NCI-H69 (cell line): ENCODE measurements at places on chromosomes 11 and 22.

- DNase-seq, result no peak
These were observed 87.2 kb downstream of the C11orf91 start for GRCh38 chr11:33613404-33613803.

DNA sequence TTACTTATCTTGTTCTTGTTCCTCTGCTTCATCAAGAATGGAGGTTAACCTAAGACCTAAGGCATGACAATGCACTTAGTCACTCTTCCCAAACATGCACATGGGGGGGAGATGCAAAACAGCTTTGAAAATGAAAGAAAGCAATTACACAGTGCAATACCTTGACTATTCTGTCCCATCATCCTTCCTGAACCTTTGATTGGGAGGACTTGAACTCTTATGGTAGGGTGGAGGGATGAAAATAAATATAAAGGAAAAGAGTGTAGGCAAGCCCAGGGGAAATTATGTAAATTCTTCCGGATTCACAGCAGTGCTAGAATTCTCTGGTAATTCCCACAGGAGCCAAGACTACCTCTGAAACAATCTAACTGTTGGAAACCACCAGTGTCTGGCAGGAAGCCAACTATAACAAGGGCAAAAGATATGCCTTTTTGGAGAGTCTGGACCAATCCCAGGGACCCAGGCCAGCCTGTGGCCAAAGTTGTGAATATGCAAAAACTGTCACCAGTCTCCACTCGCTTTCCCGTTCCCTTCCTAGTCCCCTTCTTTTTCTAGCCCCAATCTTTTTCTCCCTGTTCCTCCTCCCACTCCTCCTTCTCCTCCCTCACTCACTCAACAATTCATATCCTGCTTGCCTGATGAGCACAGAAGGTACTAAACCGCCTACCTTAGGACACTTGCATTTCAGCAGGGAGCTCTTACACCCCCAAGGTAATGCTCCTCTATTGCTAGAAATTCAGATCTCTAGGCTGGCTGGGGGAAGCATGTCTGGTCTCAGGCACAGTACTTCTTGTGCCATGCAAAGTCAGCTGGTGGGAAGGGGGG, 2.5 kb upstream of the RCN1 start:
- peak; percentile 89 for DNase-seq

GRCh38 chr11:3644817-3645235, at the start of gene ART1:
TSS of gene ART1 (plus strand) at chr11:3645128. CDS start at chr11:3659214, 14,086 bp downstream.
- no peak for DNase-seq

DNA sequence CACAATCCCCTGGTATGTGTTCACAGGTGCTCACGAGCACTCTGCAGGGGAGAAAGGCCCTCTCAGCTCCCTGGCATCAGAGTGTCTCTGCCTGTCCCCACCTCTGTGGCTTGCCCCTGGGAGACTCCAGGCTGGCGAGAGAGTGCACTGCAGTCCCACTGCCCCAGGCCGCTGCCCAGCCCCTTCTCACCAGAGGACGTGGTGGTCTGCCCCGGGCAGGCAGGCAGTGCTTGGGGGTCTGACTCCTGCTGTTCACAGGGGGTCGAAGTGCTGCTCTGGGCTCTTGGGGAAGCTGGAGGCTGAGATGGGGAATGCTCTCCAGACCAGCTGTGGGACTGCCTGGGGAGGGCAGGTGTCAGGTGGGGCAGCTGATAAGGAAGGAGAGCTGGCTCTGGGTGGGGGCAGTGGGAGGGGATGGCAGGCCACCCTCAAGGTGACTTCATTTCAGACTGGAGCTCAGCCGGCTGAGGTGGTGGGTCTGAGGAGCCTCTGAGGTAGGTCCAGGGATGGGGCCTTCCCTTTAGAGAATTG, 151.0 kb upstream of the B3GAT1 start:
- DNase-seq, result no peak

DNA sequence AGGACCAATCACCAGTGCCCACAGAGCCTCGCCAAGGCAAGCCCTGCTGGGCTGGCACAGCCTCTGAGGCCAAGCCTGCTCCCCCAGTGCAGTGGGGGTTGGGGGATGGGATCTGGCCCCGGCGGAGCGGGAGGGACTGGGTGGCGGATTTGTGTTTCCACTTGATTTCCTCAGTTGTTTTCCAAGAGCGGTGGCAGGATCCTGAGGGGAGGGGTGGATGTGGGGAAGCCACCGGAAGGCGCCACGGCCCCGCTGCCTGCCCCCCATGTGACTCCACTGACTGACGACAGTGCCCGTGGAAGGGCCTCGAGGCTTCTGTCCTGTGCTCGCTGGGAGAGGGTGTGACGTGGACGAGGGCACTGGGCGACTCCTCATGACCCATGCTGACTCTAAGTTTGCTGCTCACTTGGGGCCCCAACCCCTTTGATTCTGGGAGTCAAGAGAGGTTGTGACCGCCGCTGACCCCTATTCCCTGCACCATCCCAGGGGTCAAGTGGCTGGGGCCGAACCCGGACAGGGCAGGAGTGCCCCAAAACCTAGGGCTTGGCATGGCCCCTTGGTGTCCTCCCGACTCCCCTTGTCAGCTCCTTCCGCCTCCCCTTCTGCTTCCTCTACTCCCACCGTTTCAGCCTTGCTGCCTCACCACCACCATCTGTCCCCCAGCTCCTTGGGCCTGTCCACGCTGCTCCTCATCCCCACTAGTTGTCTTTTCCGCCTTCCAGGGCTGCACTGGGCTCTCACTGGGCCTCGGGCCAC, 23.5 kb upstream of the PICK1 start:
- DNase-seq, result no peak

- no peak for DNase-seq
These were observed 214.1 kb downstream of the OPCML start for GRCh38 chr11:133318221-133318620.

DNA sequence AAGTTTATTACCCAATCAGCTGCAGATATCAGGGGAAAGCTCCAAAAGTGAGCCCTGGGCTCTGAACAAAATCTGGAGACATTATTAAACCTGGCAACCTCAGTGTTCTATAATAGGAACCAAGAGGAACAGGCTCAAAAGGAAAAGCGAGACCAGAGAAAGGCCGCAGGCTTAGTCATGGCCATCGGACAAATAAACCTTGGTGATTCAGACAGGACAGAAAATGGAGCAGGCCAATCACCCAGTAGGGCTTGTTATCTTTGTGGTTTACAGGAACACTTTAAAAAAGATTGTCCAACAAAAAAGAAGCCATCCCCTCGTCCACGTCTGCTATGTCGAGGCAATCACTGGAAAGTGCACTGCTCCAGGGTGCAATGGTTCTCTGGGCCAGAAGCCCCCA, 7.7 kb upstream of the PANX1 start:
- no peak for DNase-seq

DNA sequence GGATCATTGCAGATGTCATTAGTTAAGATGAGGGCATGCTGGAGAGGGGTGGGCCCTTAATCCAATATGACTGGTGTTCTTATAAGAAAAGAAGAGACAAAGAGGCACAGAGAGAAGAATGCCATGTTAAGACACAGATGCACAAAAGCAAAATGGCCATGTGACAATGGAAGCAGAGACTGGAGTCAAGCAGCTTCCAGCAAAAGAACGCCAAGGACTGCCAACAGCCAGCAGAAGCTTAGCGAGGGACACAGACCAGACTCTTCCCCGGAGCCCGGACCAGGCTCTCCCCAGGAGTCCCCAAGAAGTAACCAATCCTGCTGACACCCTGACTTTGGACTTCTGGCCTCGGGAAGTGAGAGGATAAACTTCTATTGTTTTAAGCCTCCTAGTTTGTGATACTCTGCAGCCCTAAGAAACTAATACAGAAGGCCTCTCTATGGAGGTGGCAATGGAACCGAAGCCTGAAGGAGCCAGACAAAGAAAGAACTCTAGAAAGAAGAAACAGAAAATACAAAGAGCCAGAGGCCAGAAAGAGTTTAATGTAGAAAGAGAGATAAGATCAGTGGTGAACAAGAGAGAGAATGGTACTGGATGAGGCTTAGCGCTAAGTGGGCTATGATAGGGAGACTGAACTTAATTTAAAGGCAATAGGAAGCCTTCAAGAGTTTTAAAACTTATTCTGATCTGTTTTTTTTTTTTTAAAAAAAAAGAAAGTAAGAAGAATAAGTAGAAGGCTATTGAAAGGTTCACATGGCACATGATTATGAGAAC, 27.7 kb downstream of the PRCP start:
- DNase-seq, result no peak

GRCh38 chr11:126210871-126211235, 597 bp downstream of the RPUSD4 start:
- DNase-seq, result no peak

- DNase-seq, result no peak
These were observed 24.9 kb downstream of the UBE2L3 start for GRCh38 chr22:21592422-21592821.

DNA sequence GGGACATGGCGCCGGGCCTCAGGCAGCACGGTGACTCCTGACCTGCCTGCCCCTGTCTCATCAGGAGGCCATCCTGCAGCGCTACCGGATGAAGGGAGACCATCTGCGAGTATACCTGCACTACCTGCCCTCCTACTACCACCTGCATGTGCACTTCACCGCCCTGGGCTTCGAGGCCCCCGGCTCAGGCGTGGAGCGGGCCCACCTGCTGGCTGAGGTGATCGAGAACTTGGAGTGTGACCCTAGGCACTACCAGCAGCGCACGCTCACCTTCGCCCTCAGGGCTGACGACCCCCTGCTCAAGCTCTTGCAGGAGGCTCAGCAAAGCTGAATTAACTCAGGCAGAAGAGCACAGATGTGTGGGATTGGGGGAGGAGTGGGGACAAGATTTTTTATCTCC, 10.2 kb upstream of the ST3GAL4 start:
- DNase-seq, result no peak

- no peak for DNase-seq
These were observed 630.3 kb downstream of the TBC1D22A start for GRCh38 chr22:47392729-47393128.

DNA sequence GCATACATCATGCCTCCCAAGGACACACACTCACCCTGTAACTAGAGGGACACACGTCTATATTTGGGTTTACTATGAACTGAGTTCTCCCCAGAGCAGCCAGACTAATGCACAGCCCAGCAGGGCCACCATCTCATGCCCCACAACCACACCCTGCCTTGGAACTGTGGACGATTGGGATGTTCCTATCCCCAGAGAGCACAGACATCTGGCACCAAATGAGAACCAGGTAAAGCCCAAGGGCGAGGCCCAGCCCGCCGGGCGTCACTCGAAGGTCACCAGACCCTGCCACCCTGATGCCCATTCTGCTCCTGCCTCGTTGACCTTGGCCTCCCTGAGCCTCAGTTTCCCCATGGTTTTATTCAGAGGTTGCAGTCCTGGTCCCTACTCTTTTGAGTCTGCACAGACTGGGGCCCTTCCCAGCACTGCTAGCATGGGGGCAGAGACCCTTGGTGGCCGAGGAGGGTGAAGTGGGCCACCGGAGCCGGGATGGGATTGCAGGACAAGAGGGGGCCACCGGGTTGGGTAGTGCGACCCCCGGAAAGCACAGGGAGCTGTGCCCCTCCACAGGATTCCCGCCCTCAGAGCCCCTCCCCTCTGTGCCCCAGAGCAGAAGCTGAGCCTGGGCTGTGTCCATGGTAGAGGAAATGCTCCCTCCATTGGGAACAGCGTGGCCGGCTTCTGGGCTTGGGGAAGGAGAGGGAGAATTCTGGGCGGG, 56.8 kb downstream of the IGLL5 start:
- DNase-seq, result no peak

GRCh38 chr11:11732116-11732515, 109.7 kb upstream of the USP47 start:
- DNase-seq, result no peak

DNA sequence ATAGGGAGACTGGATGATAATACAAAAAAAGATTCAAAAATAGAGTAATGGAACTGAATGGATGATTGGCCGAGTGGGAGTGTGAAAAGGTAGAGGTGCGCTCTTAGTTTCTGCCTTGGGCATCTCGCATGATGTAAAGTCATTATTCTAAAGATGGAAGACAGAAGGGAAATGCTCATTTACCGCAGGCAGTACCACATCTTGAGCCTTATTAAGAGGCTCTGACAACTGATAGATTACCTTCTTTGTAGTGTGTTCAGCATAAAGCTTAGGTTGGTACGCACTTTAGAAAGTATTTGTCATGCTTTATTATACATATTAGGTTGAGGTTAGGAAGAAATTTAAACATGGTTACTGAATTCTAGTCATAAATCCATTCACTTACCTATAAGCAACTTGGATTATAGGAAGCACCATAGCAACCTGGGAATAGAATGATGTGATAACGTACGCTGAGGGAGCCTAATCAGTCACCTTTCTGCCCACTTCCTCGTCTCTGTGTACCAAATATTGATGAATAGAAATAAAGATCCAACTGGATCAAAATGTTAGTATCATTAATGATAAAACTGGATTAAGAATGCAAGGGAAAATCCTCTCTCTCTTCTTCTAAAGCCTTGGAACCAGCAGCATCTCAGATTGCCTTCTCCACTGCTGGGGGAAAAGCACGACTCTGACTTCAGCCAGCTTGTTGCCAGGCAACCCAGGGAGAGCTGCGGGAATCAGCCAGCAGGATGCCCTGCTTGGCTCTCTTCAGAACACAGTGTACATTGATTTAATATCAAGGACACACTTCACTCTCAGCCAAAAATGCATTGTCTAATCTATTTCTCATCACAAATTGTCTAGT, 29.0 kb upstream of the VWA5A start:
- peak; percentile 9 for DNase-seq

- no peak for DNase-seq
These were observed 1.4 kb downstream of the TRPC6 start for GRCh38 chr11:101582236-101582988.

GRCh38 chr22:29569011-29569678, 11.8 kb downstream of the NIPSNAP1 start:
- no peak for DNase-seq

DNA sequence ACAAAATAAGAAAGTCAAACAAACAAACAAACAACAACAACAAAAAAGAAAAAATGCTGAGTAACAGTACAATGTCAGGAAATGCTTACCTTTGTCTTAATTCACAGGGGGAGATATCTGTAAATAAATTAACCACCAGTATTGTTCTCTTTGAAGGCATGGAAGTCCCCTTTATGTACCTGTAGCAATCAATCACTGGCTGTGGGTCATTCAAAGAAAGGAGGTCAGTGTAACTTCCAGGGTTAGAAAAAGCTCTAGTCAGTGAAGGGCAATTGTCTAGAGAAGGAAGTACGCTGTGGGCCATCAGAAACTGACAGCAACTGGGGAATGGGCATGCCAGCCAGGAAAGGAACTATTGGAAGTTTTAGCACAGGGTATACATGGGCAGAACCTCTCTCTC, 121.5 kb upstream of the LUZP2 start:
- peak; percentile 5 for DNase-seq

DNA sequence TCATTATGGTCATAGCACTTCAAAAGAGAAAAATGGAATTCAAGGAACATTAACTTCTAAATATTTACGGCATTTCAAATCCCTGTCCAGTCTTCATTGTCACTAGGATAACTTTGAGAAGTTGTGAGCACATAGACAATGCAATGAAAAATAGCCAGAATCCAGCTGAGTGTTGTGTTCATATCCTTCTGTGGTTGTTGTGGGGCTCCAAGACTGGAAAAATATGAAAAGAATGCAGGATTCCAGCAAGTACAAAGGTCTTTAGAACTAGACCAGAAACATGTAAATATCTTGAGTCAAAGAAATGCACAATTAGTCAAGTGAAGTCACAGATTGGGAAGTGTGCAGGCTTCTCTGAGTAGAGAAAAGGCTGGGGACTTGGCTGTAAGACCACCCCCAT, 68.7 kb downstream of the WT1 start:
- no peak for DNase-seq
